Foreskin keratinocyte (primary cell): ENCODE measurements at places on chromosomes 12 and 14. TPM values are rescaled to one million over a fixed set of nuclear protein-coding genes. Genes with fewer than 3 reads are reported as not detected.

- DNase-seq: no peak
These were observed 117.2 kb downstream of the LRRK2 start for GRCh38 chr12:40342010-40342409.

GRCh38 chr12:52836042-52836466, 1.9 kb upstream of the KRT79 start:
- DNase-seq: no peak

GRCh38 chr12:2244013-2244861, 191.4 kb downstream of the CACNA1C start:
- no peak for DNase-seq

DNA sequence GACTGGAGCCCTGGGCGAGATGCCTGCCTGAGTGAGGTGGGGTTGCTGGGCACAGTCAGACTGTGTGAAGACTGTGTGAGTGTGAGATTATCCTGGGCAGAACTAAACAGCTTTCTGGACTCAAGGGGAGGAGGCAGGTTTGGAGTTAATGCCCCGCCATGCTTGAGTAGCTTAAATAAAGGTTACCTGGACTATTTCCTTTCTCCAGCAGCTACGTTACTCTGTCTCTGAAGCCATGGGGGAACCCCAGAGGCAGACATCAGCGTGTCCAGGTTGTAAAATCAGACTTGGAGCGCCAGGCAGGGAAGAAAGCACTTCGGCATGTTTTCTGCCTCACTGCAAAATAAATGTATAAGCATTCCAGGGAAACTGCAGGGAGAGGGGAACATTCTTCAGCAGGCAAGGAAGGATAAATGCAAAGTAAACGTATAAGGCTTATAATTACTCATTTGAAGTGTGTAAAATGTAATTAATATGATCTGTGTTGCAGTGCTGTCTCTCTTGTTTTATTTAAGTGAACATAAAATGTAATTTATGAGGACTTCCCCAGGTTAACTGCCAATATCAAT, 129.7 kb downstream of the CHST11 start:
- DNase-seq: no peak

DNA sequence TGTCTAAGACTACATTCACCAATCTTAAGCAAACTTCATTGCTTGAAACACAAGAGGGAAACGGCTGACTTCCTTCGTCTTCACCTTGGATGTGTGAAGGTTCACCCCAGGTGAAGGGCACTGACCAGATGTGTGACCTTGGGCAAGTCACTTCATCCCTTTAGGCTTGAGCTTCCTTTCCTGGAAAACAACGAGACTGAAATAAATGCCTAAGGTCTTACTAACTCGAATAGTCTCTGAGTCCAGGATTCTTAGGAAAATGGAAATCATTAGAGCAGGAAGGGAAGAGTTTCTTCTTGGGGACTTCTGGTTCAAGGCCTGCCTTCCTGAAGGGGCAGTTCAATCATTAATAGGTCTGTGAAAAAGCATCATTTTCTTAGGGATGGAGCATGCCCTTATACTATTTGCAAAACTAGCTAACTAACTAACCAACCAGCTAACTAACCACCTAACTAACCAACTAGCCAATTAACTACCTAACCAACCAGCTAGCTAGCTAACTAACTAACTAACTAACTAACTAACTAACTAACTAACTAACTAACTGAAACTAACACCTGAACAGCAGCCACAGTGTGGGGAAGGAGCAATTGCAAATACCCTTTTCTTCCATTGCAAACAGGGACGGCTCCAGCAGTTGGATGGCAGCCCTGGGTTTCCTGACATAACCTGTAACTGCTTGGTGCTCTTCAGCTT, 31.5 kb upstream of the EMP1 start:
- DNase-seq: no peak

GRCh38 chr12:116365606-116366455, 88.3 kb upstream of the MED13L start:
- DNase-seq: no peak

- peak; percentile 88 for DNase-seq
These were observed 8.3 kb upstream of the GNS start for GRCh38 chr12:64767495-64767894.

- DNase-seq: no peak
These were observed 62.1 kb downstream of the ARF6 start for GRCh38 chr14:49955024-49955423.

GRCh38 chr14:86013641-86014040, 483.7 kb downstream of the FLRT2 start:
- no peak for DNase-seq

DNA sequence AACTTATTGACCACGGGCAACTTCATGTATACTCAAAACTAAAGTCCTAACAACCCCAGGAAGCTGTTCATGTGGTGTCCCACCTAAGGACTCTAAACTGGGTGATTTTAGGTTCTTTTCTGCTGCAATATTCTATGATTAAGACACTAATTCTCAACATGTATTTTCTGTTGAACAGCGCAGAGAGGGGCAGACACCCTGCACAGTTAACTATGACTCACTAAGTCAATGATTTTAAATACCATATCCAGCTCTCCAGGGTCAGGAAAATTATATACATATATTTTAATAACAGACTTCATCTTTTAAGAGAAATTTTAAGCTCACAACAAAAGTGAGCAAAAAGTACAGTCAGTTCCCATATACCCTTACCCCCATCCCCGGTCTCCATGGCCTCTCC, 85.0 kb downstream of the FOXN3 start:
- no peak for DNase-seq

GRCh38 chr14:59020382-59020781, 168.1 kb upstream of the DAAM1 start:
- no peak for DNase-seq

Gene GLIPR1L1
- not detected in 2 replicates for total RNA-seq

Gene KLHL33
- not detected in 2 replicates for total RNA-seq

Gene LGR5
- not detected in 2 replicates for total RNA-seq

Gene B4GALNT1
- total RNA-seq: 0.25 and 0.51 TPM in 2 replicates

Gene OTX2
- total RNA-seq: not detected in 2 replicates

Gene BMAL2
- 102 and 113 TPM in 2 replicates for total RNA-seq

Gene KNTC1
- total RNA-seq: 37.0 and 42.8 TPM in 2 replicates

Gene HSPB8
- 0.46 and 0.65 TPM in 2 replicates for total RNA-seq

Gene TAS2R31
- 0.61 and 0.74 TPM in 2 replicates for total RNA-seq

Gene ZNF385A
- total RNA-seq: 29.8 and 31.9 TPM in 2 replicates
